ENCODE measurements at places on chromosomes 4 and X.
A peak's percentile ranks its signal among the peaks of the same experiment; 100 is the strongest.

DNA sequence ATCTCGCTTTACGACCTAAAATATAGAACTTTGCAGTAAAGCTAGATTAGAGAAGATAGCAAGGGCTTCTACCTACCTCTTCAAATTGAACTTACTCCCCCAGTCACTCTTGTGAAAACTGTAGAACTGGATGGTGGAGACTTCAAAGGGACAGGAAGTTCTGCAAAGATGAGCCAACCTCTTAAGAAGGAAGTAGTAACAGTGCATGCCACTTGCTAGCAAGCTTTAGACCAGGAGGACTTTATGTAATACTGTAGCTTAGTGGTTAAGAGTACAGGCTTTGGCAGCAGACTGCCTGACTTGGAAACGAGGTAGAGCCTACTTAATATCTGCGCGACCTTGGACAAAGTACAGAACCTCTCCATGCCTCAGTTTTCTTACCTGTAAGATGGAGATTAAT is 27.5 kb upstream of the VBP1 start:
- no peak for DNase-seq

DNA sequence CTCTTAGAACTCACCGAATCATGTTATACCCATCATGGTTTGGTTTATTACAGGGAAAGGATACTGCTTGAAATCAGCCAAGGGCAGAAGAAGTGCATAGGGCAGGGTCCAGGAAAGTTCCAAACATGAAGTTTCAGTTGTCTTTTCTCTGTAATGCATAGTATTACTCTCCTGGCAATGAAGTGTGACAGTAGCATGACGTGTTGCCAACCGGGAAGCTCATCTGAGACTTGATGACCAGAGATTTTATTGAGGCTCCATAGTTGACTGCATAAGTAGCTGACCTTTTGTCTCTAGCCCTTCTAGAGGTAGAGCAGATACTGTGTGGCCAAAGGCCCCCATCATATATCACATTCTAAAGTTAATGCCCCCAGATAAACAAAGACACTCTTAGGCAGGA is 72.1 kb downstream of the BEND4 start:
- DNase-seq = no peak

DNA sequence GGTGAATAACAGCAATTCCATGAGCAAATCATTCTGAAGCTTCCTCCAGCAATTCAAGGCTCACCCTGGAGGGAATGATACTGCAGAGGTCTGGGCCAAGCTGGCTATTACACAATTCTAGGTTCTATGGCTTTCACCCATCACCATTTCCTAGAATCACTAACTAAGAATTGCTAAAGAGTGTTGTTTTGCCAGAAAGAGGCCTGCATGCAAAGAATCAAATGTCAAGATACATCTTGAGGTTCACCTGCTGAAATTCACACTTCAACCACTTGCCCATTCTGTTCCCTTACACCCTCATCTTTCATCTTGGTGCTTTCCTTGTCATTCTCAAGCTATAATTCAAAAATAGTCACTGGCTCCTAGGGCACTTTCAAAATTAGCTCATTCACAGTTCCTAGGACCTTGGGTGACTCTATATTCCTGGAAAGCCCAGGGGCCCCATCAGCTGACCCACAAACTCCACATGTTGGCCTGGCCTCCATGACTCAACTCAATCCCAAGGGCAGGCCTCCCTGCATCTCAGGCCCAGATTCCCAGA is 7.0 kb downstream of the APBB2 start:
- DNase-seq = no peak

DNA sequence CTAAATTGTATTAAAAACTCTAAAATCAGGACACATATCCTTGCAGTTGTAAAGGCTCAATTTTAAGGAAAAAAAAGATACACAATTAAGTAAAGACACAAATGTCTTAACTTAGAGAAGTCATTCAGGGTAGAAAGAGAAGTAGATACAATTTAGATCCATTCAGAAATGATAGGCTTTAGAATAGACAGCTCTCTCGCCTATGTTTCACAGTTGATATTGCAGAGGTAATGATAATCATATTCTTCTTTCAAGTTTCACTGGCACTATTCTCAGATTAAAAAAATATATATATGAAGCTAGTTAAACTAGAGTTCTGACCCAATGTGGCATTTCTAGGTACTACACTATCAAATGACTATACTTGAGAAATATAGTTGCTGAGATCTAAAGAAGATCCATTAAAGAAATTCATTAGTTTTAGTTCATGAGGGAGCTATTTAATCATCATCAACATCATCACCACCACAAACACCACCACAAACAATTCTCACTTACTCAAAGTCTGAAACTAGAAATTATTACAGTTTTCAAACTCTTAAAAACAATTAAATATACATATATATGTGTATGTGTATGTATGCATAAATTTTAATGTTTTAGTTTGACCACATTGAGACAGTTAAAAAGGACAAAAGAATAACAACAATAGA is 93.1 kb downstream of the ANTXR2 start:
- no peak for DNase-seq

DNA sequence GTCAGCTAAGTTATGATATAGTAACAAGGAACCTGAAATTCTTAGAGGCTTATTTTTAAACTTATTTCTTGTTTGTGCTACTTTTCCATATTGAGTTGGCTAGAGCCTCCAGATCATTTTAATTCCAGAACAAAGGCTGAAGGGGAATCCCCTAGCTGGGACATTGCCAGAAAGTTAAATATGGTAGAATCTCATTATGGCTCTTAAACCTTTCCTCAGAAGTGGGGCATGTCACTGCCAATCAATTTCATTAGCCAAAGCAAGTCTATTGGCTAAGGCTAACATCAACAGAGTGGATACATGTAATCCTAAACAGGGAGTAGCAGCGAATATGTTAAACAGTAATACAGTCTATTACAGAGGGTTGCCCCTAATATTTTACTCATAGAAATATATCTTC is 47.0 kb downstream of the FTHL17 start:
- no peak for DNase-seq

GRCh38 chr4:171650543-171650942 is 162.7 kb upstream of the GALNTL6 start:
- DNase-seq = no peak

GRCh38 chr4:3811621-3812020 is 45.4 kb downstream of the ADRA2C start:
- DNase-seq = no peak

- no peak for DNase-seq
Measured at GRCh38 chr4:1874201-1874600, 3.0 kb downstream of the NSD2 start.

- no peak for DNase-seq
Measured at GRCh38 chr4:1760521-1761071, 32.5 kb upstream of the FGFR3 start.

DNA sequence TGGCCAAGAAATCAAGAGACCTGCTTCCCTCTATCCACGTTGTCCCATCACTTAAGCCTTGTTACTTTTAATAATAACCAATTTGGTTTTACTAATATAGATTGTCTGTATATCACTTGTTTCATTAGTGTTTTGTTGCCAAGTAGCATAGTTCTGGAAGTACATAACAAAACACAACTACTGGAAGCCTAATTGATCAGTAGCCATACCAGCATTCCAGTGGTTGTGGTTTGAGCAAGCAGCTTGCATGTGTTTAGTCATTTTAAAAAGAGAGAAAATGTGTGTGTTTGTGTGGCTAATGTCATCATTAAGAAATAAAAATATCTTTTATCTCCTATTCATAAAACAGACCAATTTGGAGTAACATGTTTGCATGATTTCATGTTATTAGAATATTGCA is 70.8 kb downstream of the PTPN13 start:
- DNase-seq = no peak

DNA sequence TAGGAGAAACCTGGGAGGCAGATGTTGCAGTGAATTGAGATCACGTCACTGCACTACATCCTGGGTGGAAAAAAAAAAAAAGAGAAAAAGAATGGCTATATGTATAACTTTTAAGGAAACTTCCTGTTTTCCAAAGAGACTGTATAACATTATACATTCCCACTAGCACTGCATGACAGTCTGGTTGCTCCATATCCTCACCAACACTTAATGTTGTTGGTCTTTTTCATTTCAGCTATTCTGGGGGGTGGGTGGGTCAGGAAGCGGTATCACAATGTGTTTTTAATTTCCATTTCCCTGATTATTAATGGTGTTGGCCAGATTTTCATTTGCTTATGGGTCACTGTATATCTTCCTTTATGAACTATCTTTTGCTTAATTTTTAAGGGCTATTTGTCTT is 13.4 kb downstream of the LRIT3 start:
- no peak for DNase-seq

GRCh38 chr4:139534287-139534950 is 21.6 kb downstream of the SETD7 start:
- no peak for DNase-seq

DNA sequence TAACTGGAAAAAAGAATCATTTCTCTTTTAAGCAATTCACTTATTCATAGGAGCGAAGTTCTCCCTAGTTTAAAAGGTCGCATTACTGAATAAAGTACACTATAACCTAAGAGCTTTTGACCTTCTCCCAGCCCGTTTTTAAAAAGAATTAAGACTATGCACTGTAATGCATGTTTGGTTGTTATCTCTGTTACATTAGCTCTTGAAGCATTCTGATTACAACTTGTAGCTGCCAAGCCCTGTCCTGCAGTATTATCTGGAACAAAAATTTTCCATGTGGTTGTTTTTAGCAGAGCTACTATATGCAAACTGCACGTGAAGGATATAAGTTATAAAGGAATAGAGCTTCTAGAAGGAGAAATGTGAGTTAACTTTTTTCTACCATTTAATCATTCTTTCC is 8.1 kb downstream of the GAB1 start:
- no peak for DNase-seq

GRCh38 chrX:50594788-50595187 is 124.2 kb upstream of the DGKK start:
- no peak for DNase-seq

DNA sequence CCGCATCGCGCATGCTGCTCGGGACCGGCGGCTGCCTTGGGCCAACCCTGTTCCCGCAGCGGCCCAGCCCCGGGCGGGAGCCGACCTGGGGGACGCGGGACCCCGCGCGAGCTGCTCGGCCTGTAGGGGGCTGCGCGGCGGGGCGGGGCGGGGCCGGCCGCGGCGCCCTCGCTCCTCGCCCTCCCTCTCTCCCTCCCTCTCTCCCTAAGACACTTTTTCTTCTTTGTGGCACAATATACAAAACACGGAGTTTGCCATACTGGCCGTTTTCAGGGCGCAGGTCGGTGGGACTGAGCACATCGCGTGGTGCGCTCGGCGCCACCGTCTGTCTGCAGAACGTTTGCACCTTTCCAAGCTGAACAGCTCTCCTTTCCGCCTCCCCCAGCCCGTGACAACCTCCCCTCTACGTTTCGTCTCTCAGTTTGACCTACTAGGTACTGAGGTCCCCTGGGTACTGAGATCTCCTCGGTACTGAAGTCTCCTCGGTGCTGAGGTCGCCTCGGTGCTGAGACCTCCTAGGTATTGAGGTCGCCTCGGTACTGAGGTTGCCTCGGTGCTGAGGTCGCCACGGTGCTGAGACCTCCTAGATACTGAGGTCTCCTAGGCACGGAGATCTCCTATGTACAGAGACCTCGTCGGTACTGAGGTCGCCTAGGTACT is 261.1 kb upstream of the PLCXD1 start:
- no peak for DNase-seq

DNA sequence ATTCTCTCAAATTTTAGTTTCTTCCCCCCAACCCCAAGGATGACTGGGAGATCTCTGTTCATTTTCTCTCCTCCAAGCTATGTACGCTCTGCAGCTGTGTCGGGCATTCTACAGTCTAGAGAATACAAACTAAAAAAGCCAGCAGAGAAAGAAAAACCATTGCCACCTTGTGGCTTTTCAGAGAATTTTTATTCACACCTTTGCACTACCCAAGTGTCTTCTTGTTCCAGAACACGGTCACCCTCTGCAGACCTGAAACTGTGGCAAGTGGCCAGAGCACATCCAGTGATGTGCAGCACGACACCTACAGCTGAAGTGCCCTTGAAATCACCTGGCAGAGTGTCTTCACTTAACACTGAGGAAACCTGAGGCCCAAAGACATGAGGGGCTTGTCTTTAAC is 68.6 kb downstream of the CHST7 start:
- no peak for DNase-seq

GRCh38 chrX:100768679-100769338 is 36.9 kb upstream of the SYTL4 start:
- peak; percentile 51 for DNase-seq

GRCh38 chr4:122331195-122331594 is 47.6 kb upstream of the ADAD1 start:
- DNase-seq = no peak

GRCh38 chr4:5956285-5957021 is 61.8 kb downstream of the C4orf50 start:
- no peak for DNase-seq

- no peak for DNase-seq
Measured at GRCh38 chr4:44100456-44100855, 348.2 kb downstream of the KCTD8 start.

DNA sequence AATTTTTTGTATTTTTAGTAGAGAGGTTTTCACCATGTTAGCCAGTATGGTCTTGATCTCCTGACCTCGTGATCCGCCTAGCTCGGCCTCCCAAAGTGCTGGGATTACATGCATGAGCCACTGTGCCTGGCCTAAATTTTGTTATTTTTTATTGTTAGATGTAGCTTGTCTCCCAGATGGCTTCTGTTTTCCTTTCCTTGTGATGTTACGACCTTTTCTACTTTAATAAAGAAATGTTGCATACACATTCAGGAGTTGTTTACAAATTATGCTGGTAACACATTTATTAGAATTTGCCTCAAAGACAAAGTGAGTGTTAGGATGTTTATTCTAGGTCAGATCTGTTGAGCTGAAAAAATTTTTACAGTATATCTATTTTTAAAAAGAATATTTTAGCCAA is 18.4 kb downstream of the PDLIM5 start:
- no peak for DNase-seq

DNA sequence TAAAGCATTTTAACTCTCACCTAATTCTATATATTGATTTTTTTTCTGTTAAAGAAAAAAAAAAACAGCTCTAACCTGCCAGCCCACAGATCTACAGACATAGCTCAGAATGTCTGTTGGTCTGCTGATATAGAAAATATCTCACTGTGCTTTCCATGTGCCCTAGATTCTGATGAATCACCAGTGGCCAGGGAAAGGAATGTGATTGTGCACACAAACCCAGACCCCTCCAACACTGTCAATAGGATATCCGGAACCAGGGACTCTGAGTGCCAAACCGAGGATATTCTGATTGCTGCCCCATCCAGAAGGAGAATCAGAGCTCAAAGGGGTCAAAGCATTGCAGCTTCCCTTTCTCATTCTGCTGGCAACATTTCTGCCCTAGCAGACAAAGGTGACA is 12.1 kb upstream of the SCML1 start:
- DNase-seq = no peak

DNA sequence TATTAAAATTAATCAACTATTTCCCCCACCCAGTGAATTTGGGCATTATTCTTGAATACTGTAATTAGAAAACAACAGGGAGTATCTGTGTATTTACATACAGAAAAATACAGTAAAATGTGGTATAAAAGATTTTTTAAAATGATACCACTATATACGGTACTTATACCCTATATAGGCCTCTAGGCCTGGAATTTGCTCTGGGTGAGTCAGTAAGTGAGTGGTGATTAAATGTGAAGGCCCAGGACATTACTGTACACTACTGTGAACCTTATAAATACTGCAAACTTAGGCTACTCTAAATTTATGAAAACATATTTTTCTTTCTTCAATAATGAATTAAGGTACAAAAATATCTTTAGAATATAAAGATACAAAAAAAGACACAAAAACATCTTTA is 6.3 kb upstream of the CSN3 start:
- no peak for DNase-seq

GRCh38 chr4:154626793-154627484 is 14.5 kb upstream of the FGG start:
- no peak for DNase-seq

All from H4 (cell line).